ENCODE measurements at places on chromosomes 13 and 19.

- DNase-seq, result no peak
Observed at GRCh38 chr13:80363890-80364503, 23.1 kb upstream of the SPRY2 start.

GRCh38 chr13:71210861-71211260 lies 656.1 kb downstream of the DACH1 start:
- no peak for DNase-seq

DNA sequence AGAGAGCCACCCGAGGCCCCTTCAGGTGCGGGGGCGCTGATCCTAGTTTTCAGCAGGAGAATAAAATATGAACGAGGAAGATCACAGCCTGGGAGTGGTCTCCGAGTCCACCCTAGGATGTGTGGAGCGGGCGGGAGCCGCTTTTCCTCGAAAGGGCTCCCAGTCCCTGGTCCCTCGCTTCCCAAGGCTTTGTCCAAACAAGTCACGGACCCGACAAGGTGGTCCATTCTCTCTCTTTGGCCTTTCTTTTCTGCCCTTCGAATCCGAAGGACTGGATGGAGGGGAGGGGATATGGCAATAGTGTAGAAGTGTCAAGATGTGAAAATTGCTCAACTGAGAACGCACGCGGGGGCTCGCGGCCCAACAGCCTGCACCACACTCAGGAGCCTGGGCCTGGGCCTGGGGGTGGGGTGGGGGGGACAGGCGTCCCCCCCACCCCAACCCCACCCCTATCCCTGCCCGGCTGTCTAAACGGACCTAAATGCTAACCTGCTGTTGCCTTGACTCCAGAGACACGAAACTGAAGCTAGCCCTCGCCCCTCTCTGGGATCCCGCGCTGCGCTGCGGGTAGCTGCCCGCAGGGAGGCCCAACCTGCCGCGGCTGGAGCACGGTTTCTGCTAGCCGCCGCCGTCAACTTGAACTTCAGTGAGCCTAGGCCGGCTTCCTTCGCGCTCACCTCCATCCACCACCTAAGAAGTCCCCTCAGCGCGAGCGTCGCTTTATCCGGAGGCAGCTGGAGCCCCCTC lies 7.1 kb downstream of the ZIC2 start:
- no peak for DNase-seq

GRCh38 chr13:110746438-110746837 lies 32.9 kb downstream of the ING1 start:
- DNase-seq, result no peak

GRCh38 chr19:50854636-50855410 lies at the start of gene KLK3:
Gene KLK3 (plus strand): TSS chr19:50854915. CDS start chr19:50854956, 41 bp downstream.
- DNase-seq, result no peak

All from T-helper 1 cell (primary cell).